ENCODE measurements at places on chromosomes 6 and 20.

GRCh38 chr6:37665304-37665703 lies 32.4 kb downstream of the MDGA1 start:
- DNase-seq = no peak

- DNase-seq = no peak
Observed at GRCh38 chr6:141248021-141248799, 884.5 kb upstream of the GJE1 start.

- no peak for DNase-seq
Observed at GRCh38 chr6:168884050-168884645, 369.5 kb downstream of the THBS2 start.

- no peak for DNase-seq
Observed at GRCh38 chr20:55067158-55067825, 591.9 kb downstream of the DOK5 start.

DNA sequence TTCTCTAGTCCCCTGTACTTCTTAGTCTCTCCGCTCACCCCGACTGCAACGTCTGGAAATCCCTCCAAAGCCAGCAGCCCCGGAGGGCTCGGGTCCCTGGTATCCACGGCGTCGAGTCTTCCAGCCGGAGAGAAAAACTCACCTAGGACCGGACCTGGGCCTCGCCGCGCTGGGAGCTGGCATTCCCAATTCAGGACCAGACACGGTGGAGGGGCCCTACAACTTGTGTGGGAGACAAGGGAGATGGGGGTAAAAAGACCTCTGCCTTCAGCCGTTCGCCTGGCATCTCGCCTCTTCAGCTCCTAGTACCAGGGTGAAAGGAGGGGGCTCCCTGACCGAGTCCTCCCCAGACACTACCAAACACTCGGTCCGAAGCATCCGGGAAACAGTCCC lies 64.3 kb downstream of the GPX5 start:
- no peak for DNase-seq

DNA sequence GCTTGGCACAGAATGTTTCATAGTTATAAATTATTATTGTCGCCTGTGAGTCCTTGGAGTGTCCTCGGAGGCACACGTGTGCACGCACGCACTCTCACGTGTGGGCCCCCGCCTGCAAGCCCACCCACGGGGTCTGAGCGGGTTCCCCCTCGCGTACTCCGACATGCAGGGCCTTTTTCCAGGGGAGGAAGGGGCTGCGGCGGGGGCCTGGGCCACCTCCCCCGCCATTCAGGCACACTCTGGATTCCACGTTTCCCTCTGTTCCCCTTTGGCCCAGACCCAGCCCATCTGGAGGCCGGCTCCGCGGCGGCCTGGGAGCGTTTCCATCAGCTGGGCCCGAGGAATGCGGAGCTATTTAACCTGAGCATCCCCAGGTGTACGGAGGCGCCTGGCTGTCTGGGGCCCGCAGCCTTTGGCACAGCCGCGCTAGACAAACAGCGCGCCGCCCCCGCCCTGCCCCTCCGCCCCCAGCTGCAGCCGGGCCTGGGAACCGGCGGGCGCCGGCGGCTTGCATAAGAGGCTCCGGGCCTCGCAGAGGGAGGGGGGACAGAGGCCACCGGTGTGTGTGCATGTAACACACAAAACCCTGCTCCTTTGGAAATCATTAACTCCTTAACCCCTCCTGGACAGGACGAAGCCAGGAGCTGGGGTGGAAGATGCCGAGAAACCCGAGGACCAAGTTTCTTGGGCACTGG lies 3.3 kb downstream of the ID1 start:
- no peak for DNase-seq

DNA sequence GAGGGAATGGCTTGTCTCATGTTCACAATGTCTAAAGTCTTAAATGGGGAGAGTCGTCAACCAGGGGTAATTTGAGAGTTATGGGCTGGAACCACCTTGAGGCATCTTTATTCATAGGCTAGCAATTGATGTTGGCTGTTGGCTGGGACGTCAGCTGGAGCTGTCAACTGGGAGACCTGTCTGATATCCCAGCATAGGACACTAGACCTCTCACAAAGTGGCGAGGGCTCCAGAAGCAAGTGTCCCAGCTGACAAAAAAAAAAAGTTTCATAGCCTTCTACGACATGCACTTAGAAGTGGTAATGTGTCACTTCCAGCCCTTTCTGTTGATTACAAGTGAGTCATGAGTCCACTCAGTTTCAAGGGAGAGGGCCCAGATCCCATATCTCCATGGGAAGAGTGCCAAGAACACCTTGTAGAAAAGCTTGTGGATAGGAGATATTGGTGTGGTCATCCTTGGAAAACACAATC lies 278.0 kb downstream of the ESR1 start:
- no peak for DNase-seq

GRCh38 chr6:166307082-166308032 lies 835 bp downstream of the PRR18 start:
- DNase-seq = no peak

- DNase-seq = no peak
Observed at GRCh38 chr6:36926708-36927513, 27.6 kb upstream of the PI16 start.

DNA sequence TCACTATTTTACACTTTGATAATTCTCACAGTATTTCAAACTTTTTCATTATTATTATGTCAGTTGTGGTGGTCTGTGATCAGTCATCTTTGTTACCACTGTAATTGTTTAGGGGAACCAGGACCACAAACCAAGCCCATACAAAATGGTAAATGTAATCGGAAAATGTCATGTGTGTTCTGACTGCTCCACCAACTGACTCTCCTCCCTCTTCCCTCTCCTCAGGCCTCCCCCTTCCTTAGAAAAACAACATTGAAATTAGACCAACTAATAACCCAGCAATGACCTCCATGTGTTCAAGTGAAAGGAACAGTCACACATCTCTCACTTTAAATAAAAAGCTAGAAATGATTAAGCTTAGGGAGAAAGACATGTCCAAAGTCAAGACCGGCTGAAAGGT lies 63.8 kb downstream of the GMDS start:
- no peak for DNase-seq

DNA sequence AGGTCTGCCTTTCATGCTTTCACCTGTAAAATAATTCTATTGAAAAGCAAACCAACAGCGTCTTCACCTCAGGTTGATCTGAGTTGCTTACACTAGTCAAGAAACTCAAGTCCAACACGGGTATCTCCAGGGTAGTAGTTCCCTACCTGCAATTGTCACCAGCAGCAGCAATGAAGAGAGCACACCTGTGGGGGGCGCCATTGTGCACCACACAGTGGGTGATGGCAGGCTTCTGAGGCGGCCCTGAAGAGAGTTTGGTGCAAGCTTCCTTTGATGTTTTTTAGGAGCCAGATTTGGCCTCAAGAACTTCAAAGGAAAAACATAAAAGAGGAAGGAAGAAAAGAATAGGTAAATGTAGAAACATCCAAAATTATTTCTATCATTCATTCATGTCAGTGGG lies 45.1 kb downstream of the KIAA0319 start:
- DNase-seq = no peak

DNA sequence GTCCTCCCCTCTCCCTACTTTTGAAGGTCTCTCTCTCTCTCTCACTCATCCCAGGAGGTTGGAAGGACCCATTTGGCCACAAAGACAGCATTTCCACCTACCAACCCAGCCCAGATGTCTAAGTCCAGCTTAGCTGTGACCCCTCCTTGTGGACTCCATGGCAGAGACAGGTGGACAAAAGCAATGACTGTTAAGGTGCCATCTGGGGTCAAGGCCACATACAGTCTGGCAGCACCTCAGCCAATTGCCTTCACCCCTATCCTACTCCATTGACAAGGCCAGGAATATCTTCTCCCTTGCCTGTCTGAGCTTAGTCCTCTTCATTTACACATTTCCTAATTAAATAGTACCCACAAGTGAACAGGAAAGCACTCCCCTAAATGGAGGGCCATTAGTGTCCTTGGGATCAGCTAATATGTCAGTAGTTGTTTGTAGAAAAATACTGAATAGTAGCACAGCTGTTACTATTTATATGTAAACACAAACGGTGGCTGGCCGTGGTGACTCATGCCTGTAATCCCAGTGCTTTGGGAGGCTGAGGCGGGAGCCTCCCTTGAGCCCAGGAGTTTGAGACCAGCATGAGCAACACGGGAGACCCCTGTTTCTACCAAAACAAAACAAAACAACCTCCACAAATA lies 28.8 kb downstream of the GCM1 start:
- DNase-seq = no peak

- no peak for DNase-seq
Observed at GRCh38 chr20:37680420-37680819, 13.4 kb upstream of the CTNNBL1 start.

- DNase-seq = no peak
Observed at GRCh38 chr6:45416700-45417099, 39.0 kb upstream of the SUPT3H start.

- DNase-seq = no peak
Observed at GRCh38 chr6:149913540-149914240, 9.2 kb downstream of the RAET1G start.

- no peak for DNase-seq
Observed at GRCh38 chr20:17682889-17683198, 802 bp upstream of the RRBP1 start.

DNA sequence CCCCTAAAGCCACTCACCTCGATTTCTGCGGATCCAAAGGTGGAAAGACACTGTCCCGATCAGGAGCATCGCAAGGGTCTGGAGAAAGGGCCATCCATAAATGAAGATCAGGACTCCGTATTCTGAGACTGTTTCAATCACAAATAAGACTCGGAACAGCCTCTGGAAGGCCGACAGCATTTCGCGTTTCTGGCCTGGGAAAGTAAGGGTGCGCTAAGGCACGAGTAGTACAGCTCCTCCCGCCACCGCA lies 44.6 kb downstream of the DPPA5 start:
- no peak for DNase-seq

- DNase-seq = no peak
Observed at GRCh38 chr6:6251555-6252280, 68.7 kb downstream of the F13A1 start.

DNA sequence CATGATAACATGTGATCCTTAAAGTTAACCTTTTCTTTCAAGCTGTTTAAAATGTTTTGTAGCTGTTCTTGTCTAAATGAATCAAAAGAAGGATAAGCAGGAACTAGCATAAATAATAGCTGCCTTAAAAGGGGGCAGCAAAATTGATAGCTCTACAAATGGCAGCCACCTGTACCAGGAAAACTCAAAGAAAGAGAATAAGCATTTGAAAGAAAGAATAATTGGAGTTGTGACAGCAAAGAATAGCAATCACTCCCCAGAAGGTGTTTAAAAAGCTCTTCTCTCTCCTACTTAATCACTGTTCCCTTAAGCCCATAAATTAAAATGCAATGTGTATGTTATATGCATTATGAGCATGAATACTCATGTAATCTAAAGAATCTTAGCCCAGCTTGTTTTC lies 114.6 kb downstream of the SIM1 start:
- no peak for DNase-seq
